Sciatic nerve (tissue), 2 donors: ENCODE measurements at places on chromosomes 13 and 19.

- DNase-seq = no peak
Measured at GRCh38 chr13:26010487-26011207, 41.2 kb downstream of the SHISA2 start.

- no peak for DNase-seq
Measured at GRCh38 chr19:32824916-32825608, 44.5 kb downstream of the SLC7A9 start.

GRCh38 chr13:111521030-111521429 lies 200.6 kb downstream of the TEX29 start:
- peak; percentile 31 for DNase-seq

- DNase-seq = no peak
Measured at GRCh38 chr13:50284540-50284939, 269.3 kb downstream of the KCNRG start.

DNA sequence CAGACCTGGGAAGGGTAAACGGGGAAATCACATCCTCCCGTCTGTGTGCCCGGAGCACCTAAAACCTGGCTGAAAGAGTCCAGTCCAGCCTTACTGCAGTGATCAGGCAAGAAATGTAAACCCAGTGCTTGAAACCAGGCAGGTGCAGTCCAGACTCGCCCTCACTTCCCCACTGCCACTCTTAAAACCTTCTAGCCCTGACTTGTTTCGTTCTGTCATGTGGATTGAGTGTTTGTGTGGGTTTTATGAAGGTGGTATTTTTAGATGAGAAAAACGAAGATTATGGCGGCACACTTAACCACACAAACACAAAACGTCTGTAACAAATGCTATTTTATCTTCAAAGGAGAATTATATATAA lies 839 bp upstream of the CKAP2 start:
- no peak for DNase-seq

DNA sequence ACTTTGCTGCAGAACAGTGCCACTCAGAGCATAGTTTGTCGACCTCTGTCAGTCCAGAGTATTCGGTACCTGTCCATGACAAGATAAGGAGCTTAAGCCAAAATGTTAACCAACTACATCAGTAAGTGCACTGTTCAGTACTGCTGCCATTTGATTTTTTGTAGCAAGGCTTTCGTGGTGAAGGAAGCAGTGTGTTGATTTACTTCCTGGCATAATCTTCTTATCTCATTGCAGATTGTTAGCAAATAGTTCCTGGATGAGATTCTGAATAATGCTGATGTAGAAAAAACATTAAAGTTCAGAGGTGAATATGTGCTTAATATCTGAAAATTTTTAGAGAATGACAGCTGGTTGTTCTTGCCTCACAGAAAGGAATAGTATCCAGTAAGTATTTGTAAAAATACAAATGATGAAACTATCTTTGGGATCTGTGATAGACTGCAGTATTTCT lies 85.7 kb downstream of the LRRC63 start:
- no peak for DNase-seq

DNA sequence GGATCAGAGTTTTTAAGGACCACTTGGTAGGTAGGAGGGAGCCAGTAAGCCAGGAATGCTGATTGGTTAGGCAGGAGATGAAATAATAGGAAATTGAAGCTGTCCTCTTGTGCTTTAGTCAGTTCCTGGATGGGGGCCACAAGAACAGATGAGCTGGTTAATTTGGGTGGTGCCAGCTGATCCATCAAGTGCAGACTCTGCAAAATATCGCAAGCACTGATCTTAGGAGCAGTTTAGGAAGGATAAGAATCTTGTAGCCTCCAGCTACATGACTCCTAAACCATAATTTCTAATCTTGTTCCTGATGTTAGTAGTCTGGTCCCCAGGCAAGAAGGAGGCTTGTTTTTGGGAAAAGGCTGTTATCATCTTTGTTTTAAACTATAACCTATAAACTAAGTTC lies 117.9 kb upstream of the GPR12 start:
- no peak for DNase-seq

GRCh38 chr19:13008926-13009787 lies 13.9 kb downstream of the NFIX start:
- no peak for DNase-seq

GRCh38 chr13:23794267-23795161 lies 94.7 kb downstream of the MIPEP start:
- no peak for DNase-seq

- no peak for DNase-seq
Measured at GRCh38 chr13:79406597-79406908, 498 bp upstream of the RBM26 start.

DNA sequence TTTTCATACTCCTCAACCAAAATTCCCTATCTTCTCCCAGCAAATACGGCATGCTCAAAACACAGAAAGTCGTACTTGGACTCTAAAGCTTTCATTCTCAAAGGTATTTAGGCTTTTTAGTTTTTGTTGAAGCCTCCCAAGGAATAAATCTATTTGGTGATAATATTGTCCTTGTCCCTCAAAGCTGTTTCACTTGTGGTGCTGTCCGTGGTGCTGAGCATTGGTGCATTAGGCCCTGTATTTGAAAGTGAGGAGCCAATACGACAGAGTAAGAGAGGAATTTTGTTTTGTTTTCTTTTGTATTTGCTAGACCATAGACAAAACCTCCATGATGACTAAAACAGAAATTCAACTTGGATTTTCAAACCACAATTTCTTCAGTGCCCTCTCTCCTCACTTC lies 3.2 kb upstream of the LGALS13 start:
- DNase-seq = no peak

- no peak for DNase-seq
Measured at GRCh38 chr19:5850743-5851293, 431 bp downstream of the FUT3 start.

DNA sequence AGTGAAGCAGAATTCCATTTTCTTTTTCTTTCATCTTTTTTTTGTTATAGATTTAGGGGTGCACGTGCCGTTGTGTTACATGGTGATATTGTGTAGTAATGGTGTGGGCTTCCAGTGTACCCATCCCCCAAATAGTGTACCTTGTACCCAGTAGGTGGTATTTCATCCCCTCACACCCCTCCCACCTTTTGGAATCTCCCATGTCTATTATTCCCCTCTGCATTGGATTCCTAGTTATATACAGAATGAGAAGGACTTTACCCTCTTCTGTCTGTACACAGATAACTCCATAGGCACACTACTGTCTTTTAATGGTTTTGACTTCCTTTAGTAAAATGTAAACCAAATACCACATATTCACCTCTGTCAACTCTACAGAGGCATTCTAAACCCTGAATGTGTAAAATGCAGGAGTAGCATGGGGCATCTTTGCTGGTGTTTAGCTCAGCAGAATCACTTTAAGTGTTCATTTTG lies 28.0 kb downstream of the FRY start:
- no peak for DNase-seq

DNA sequence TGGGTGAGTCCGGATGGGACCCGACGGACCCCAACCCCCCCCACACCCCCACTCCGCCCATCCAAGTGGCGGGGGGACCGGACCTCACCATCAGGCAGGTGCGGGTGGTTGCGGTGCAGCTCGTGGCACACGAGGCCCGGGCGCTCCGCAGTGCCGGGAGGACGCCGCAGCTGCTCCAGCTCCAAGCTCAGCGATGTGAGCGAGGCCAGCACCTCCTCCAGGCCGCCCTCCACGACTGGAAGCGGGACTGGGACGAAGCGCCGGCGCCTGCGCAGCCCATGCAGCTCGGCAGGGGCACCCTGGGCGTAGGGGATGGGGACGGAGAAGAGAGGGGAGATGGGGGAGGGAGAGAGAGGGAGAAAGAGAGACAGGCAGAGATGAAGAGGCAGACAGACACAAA lies 30.1 kb upstream of the OLFM2 start:
- DNase-seq = no peak

DNA sequence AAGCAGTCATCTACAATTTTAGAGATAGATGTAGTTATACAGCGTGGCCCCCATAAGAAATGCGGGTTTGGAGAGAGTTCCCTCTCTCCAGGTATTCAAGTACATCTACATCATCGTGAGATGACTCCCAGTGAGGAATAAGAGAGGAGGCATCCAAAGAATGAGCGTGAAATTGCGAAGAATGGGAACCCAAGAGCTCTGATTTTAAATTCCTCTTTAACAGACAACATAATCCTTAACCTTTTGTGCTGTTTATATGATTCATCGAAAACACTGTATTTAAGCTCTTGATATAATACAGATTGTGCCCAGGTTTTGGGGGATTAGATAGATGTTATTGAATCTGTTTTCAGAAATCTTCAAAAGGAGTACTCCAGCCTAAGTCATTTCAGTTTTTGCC lies 161.5 kb downstream of the COG6 start:
- no peak for DNase-seq

GRCh38 chr19:55446060-55446459 lies 3.0 kb upstream of the SHISA7 start:
- DNase-seq = no peak

- DNase-seq = no peak
Measured at GRCh38 chr13:99227909-99228688, 27.4 kb downstream of the UBAC2 start.

GRCh38 chr19:14916848-14917247 lies 24.4 kb upstream of the OR7C2 start:
- no peak for DNase-seq

DNA sequence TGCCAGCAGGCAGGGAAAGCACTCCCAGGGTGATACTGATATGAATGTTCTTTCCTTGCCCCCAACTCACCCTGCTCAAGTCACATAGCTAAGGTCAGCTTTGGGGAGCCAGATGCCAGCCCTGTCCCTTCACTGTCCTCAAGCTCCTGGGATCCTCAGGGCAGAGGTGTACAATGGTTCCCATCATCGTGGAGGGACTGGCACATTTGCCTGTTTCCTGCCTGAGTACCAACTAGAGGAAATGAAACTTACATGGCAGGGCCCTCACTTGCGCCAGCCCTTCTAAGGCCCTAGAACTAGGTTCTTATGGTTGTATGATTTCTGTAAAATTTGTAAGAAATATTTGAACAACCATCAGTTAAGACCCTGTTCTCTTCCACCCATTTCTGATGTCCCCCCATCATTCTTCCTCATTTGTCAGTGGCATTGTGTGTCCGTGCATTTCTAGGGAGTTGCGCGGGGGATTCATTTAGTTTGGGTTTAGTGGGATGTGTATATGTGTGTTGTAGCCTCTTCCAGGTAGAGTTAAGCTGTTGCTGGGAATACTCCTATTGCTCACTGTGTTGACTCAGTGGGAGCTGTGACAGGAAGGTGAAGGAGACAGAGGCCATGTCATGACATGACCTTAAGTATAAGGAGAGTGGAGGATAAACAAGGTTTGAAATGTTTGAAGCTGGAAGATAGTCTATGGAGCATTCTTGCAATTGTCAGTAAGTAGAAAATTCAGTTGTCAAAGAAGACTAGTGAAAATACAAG lies 41.3 kb upstream of the RCBTB2 start:
- DNase-seq = no peak

DNA sequence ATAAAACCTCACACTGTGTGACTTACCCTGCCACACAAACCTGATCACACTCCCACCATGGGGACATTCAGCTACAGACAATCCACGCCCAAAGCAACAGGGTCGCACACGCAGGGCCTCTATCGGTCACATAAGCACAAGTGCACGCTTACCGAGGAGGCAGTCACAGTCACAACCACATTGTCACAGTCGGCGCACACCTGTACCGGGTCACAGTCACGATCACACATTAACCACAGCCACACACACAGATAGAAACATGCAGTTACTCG lies 579 bp downstream of the ZNF566 start:
- no peak for DNase-seq

DNA sequence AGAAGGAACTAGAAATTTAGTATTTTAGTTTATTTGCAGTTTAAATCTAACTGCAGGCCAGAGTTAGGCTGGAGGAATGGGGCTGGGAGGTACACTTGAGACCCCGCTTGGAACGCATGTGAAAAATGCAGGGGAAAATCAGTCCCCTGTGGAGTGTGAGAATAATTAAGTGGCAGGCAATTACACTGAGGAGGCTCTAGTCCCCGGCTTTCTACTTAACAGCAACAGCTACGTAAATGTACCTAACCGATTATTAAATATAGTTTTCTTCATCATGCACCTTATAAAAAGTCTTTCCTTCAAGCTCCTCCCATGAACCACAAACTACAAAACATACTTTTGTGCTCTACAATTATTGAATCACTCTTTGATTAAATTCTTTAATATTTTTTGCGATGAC lies 804 bp downstream of the ZNF708 start:
- DNase-seq = no peak

DNA sequence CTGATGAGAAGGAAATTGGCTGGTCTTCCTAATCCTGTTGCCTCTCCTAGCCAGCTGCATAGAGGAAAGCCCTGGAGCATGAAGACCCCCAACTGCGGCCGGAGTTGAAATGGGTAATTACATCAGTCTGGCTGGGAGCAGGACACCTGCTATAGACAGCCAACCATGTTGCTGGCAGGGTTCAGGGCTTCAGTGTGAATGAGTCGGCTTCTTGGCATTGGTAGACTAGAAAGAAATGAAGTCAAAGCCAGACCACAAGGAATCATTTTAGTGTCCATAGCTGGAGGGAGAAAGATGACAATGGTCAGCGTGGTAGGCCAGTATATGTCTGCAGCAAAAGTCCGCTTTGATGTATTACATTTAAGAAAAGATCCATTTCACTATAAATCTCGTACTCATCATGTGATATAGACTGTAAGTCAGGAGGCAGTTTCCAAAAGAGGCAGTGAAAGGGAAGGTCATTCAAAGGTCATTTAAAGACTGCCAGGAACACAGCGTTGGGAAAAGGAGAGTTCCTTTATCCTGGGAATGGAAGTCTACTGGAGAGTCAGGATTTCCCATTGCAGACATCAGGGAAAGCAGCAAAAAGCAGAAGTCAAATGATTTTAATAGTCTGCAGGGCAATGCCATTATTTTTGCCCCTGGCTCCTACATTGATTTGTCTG lies 262.7 kb downstream of the DNAJC15 start:
- no peak for DNase-seq

- no peak for DNase-seq
Measured at GRCh38 chr13:42754801-42755510, 26.4 kb upstream of the FAM216B start.

GRCh38 chr19:37227996-37228395 lies 10.0 kb downstream of the ZNF383 start:
- DNase-seq = no peak

DNA sequence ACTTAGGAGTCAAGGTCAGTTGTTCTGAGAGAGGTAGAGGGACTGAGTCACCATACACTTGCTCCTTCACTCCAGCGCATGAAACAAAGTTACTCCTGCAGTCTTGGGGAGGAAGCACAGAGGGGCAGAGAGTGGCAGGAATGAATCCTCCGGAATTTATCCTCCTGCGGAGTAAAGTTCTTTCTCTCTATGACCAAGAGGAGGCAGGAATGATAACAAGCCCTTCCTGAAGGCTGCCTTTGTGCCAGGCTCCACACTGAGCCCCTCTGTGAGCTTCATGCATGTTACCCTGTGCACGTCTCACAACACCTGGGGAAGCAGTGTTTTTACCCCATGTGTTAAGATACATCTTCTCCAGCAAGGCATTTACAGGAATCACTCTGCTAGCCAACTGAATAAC lies 458.4 kb downstream of the KLF12 start:
- DNase-seq = no peak

- no peak for DNase-seq
Measured at GRCh38 chr13:36355632-36356031, 9.4 kb upstream of the SPART start.
